ENCODE measurements at places on chromosomes 5 and 9.

- DNase-seq, result no peak
These were observed 31.1 kb downstream of the RALGPS1 start for GRCh38 chr9:126945682-126946081.

DNA sequence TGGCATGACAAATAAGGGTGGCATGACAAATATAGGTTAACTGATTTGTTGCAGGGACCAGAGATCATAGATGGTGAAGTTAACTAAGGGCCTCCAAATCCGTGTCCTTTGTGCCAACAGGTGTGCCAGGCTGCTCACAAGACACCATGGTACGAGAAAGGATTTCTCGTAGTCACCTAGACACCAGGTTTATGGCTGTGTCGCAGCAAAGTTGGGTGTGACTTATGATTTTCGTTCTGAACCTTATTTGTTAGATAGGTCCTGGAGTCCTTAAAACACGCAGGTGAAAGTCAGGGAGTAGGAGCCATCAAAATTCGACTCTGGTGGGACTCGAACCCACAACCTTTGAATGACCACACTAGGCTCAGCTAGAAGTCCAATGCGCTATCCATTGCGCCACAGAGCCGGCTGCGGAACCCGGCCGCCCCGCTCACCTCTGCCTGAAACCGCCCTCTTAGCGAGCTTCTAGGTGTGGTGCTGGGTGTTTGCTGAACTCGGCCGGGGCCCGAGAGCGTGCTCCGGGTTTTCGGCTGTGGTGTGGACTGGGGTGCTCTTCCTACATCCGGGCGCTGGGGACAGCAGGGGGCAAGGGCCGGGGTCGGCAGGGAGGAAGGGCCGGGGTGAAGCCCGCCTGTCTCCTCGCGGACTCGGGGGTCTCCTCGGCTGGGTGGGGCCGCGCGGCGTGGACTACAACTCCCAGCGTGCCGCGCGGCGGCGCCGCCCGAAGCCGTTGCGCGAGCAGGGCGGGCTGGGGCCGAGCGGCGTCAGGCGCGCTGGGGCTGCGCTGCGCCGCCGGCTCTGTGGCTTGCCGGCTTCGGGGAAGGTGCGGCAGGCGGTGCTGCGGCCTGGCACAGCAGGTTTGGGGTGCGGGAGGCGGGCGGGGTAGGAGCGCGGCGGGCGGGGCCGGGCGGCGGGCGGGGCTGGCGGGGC, at the start of gene SLC27A4:
SLC27A4 (plus strand) TSS at position 767 of the 930 bp plus-strand sequence. CDS start 2,606 bp downstream, outside the sequence.
- DNase-seq, result peak; percentile 94

DNA sequence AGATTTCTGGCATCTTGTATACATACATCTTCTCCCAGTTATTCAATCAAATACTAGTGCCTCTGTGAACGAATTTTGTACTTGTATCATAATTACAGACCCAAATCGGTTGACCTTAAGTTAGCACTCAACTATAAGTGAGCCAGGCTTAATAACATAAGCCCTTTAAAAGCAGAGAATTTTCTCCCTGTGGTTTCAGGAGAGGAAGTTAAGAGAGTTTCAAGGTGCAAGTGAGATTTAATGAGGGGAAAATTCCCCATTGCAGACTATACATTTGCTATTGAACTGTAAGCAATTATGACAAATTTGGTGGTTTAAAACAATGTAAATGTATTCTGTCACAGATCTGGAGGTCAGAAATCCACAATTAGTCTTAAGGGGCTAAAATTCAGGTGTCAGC, 261.9 kb upstream of the NREP start:
- no peak for DNase-seq

GRCh38 chr5:140222416-140222815, 47.4 kb downstream of the CYSTM1 start:
- DNase-seq, result no peak

DNA sequence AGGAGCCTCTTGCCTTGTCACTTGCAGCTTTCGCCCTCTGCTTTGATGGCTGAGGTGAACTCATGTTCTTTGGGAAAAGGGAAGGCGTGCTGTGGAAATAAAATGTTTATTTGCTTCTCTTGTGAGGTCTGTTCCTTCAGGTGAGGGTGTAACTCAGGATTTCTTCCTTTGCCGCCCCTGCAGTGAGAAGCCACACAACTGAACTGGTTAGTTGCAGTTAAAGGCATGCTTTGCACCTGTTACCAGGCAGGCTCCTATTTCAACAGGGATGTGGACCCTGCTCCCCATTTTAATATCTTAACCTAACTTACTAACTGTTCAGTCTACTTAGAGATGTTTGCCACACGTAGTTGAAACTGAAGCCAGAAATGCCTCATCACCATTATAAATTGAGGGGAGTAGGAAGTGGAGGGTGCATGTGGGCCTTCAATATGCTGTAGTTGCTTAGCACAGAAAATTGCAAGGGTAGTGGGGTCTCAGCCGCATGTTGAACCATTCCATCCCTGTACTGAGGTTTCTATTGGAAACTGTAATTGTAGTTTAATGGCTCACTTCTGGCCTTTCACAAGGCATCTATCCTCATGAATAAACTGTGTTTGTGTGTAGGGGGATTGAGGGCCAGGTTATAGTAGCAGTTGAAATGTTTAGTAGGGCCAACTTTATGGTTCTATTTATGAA, 7.9 kb downstream of the RACK1 start:
- peak; percentile 33 for DNase-seq

DNA sequence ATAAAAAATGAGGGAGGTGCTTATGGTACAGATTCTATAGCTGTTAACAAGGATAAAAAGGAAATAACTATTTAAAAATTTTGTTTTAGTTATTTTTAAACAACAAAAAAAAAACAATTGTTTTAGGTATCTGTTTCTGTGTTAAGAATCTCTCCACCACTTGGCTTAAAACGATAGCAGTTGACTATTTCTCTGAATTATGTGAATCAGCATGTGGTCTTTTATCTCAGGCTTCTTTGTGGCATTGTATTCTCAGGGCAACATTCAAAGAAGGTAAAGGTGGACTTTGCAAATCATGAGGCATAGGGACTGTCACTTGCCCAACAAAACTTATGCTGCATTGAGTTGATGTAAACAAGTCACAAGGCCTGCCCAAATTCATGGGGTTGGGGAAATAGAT, 55.2 kb downstream of the ERBIN start:
- DNase-seq, result no peak

DNA sequence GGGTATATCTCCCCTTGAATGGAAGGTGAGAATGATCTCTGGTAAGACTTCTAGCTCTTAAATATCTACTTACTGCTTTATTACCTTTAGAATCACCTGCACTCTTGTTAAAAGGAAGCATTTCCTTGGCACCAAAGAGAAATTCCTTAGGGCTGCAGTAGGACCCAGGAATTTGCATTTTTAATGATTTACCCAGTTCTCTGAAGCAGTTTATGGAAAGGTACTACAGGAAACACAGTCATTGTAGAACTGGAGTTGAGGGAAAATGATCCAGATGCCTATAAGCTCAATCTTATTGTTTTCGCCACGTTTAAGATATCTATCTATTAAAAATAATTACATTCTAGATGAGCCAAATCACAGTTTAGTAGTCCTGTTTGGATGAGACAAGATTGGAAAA, 9.5 kb upstream of the C9 start:
- peak; percentile 49 for DNase-seq

DNA sequence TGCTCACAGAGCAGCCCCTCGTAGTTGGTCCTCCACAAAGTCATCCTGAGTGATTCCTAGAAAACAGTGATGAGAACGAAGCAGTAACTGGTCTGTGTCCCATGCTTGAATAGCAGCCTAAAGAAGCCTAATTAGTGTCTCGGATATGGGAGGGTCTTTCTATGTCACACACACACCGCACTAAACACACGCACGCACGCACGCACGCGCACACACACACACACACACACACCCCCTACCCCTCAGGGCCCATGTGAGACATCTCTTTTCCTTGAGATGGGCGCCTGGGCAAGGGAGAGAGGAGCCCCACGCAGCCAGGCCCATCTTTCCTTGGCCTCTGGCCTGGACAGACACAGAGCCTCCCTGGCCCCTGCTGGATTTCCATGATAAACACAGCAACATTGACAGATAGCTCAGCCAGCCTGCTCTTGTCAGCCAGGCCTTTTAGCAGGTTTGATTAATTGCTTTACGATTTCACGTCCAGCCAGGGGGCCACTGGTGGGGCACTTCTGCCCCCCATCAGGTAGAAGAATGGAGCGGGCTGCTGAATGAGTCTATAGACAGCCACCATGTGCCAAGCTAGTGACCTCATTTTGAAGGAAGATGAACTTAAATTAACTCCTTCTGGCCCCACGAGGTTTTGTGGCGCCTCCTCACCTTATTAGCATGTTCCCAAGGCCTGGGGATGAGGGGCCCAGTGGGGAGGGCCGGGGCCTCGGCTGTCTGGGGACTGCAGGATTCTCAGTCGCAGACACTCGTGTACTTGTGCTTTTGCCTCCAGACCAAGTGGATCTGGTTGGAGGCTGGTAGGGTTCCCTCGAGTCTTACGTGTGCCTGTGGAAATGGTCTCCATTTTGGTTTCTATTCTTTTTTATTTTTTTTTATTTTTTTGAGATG, 36.2 kb upstream of the PRDM12 start:
- no peak for DNase-seq

DNA sequence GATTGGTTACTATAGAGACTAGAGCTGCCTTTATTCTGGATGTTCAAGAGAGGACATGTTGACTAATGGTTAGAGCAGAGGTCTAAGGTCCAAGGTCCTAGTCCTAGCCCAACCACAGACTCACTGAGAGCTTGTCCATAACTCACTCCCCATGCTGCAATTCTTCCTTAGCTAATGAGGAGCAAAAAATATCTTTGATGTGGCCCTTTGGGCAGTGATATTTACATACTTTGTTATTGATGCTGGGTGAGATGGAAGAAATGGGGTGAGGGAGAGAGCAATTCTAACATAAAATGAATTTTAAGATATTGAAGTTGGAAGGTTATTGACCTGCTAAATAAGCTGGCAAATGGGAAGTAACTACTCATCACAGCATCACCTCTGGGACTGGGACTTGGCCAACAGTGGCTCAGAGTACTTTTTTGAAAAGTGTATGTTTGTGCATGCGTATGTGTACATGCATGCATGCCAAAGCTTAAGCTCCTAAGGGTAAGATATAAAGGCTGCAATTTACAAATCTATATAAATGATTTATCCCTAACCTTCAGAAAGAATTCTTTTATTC, 58.0 kb upstream of the ANKRD55 start:
- no peak for DNase-seq
